Left forelimb (tissue), 1 donor: ENCODE measurements at places on chromosomes 2 and 18.

- DNase-seq: no peak
Measured at GRCh38 chr2:98269274-98269673, 77.0 kb upstream of the CNGA3 start.

GRCh38 chr18:80246445-80247392 is 595 bp downstream of the PARD6G start:
- DNase-seq: no peak

DNA sequence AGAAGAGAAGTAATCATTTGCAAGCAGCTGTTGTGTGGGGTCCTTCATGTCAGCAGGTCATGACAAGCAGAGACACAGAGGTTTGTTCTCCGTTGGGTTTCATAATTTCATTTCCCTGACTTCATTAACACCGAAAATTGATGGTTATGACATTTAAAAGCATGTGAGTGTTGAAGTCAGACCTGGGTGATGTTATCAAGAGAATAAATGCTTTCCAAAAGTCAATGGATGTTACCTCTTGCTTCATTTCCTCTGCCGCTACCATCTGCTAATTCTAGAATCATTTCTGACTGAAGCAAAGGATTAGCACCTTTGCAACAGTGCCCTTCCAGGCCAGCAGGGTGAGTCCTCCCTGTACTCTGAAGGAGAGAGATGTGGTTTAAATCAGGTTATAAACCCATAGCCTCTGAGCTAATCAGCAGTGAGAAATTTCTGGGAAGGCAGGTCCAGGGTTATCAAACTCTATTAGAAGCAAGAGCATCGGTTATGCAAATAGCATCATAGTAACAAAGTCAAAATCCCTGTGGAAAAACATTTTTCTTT is 446.2 kb downstream of the PIK3C3 start:
- DNase-seq: no peak

DNA sequence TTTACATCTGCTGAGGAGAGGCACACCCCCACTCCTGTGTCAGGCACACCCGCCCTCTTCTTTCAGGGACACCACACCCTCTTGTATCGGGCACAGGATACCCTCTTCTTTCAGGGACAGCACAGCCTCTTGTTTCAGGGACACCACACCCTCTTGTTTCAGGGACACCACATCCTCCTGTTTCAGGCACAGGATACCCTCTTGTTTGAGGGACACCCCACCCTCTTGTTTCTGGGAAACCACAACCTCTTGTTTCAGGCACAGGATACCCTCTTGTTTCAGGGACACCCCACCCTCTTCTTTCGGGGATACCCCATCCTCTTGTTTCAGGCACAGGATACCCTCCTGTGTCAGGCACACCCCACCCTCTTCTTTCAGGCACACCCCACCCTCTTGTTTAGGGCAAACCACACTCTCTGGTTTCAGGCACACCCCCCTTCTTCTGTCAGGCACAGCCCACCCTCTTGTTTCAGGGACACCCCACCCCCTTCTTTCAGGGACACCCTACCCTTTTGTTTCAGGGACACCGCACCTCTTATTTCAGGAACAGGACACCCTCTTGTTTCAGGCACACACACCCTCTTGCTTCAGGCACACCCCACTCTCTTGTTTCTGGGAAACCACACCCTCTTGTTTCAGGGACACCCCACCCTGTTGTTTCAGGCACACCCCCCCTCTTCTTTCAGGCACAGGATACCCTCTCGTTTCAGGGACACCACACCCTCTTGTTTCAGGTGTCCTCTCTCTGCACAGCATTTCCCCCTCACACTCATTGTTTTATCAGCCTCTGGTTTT is 96.2 kb downstream of the TPO start:
- no peak for DNase-seq

- DNase-seq: no peak
Measured at GRCh38 chr2:16870491-16871076, 204.9 kb upstream of the CYRIA start.
